ENCODE measurements at places on chromosomes 5 and 9.

DNA sequence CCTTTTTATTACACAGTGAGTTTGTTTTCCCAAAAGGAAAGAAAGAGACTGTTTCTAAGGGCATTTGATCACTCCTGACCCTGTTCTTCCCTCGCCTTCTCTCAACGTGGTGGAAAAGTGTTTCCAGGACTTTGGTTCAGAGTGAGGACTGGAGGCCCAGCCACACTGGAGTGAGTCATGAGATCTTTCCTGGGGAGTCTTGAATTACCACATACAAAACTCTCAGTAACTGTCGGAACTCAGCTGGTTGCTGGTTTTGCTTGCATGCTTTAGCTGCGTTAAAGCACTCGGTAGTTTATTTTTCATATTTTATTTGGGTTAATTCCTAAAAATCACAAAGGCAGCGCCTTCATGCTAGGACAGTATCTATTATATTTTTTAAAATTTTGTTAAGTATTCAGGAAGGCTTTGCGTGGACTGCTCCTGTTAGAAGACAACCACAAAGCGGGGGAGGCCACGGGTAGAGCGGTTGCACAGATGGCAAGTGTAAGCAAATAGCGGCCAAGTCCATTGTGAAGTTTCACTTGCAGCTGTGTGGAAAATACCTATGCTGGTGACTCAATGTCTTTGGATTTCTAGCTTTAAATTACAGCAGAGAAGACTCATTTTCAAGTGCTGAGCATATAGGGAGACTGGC lies 77.7 kb downstream of the ARSB start:
- no peak for DNase-seq

GRCh38 chr5:139188558-139189270 lies 9.5 kb downstream of the SIL1 start:
- DNase-seq, result no peak

GRCh38 chr9:112911736-112912135 lies 21.1 kb upstream of the SLC46A2 start:
- DNase-seq, result no peak

GRCh38 chr5:170151097-170151831 lies 45.6 kb downstream of the FOXI1 start:
- DNase-seq, result no peak

DNA sequence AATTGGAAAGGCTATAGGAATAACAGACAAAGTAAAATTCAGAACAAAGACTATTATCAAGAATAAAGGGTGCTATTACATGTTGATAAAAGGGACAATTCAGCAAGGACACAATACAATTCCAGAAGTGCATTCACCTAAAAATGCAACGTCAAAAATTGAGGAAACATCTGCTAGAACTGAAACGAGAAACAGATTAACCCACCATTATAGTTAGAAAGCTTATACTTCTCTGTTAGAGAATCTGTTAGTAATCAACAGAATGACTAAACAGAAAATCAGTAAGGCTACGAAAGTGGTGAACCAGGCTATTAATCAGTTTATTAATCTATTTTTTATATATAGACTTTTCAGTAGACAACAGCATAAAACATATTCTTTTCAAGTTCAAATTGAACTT lies 14.8 kb downstream of the FCN1 start:
- DNase-seq, result no peak

DNA sequence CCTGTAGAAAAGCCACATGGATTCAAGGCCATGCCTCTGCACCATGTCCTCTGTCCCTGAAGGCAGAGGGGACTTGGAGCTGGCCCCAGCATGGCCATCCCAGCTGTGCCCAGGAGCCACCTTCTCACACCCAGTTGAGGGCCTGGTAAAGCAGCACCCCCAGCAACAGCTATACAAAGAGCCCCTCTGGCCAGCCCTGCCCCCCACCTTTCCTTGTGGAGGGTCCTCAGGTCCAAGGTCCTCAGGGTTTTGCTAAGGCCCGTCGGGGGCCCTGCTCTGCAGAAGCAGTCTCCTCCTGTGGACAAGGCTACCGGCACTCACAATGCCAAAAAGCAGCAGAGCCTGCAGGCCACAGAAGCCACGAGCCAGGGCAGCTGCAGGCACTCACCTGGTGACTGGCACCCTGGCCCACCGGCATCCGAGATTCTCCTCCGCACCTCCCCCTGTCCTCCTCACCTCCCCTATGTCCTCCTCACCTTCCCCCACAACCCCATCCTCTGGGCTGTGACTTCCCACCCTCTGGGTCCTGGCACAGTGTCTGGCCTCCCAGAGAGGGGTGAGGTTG lies 39.9 kb upstream of the LPCAT1 start:
- DNase-seq, result no peak

- no peak for DNase-seq
Measured at GRCh38 chr5:57174890-57175510, 1.1 kb downstream of the GPBP1 start.

GRCh38 chr9:76911971-76912370 lies 6.1 kb upstream of the PRUNE2 start:
- no peak for DNase-seq

DNA sequence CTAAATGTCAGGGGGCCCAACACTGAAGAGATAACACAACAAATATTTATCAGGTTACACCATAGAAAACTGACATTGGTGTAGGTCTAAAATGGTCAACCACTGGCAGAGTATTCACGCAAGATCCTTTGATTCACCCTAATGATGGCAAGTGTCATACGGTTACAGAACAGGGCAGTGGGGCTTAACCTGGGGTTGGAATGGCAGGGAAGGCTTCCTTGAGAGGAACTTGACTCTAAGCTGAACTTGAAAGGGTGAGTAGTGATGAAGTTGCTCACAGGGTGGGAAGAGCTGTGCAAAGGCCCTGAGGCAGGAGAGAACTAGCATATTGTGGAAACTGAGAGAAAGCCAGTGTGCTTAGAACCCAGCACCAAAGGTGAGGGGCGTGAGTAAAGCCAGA lies 97.1 kb upstream of the MVB12B start:
- no peak for DNase-seq

DNA sequence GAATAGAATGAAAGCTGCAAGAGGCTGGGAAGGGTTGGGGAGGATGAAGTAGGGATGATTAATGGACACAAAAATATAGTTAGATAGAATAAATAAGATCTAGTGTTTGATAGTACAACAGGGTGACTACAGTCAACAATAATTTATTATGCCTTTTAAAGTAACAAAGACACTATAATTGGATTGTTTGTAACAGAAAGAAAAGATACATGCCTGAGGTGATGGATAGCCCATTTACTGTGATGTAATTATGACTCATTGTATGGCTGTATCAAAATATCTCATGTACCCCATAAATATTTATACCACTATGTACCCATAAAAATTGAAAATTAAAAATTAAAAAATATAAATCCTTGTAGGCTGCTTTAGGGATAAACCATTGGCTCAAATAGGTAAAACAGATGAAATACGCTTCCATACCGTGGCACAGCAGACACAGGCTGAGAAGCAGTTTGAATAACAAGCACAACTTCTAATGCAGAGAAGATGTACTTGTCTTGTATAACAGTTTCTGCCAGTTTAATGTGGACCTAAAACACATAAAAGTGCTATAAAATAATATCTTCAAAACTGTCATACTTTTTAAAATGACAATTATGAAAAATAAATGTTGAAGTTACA lies 34.9 kb downstream of the APBA1 start:
- DNase-seq, result no peak

GRCh38 chr9:14661421-14662059 lies 31.7 kb downstream of the ZDHHC21 start:
- DNase-seq, result no peak

- DNase-seq, result no peak
Measured at GRCh38 chr5:127571314-127572131, 54.1 kb downstream of the PRRC1 start.

DNA sequence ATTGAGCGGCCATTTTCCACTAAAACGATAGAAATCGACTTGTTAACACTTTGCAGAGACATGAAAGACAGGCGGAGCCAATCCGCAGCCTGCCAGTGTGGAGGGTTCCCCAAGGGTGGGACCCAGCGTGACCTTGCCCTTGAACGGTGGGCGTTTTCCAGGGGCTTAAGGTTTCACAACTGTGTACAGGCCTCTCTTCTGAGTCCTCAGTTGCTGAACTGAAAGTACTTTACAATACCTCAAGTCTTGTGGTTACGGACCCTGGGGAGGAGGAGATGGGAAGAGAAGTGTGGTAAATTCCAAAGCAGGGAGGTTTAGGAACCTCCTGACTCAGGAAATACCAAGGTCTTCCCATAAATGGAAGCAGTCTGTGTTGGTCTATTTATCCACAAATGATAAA lies 68.2 kb upstream of the CKMT2 start:
- no peak for DNase-seq

- no peak for DNase-seq
Measured at GRCh38 chr5:155274484-155274883, 260.9 kb downstream of the KIF4B start.

- DNase-seq, result no peak
Measured at GRCh38 chr9:1460143-1460769, 410.1 kb downstream of the DMRT2 start.

DNA sequence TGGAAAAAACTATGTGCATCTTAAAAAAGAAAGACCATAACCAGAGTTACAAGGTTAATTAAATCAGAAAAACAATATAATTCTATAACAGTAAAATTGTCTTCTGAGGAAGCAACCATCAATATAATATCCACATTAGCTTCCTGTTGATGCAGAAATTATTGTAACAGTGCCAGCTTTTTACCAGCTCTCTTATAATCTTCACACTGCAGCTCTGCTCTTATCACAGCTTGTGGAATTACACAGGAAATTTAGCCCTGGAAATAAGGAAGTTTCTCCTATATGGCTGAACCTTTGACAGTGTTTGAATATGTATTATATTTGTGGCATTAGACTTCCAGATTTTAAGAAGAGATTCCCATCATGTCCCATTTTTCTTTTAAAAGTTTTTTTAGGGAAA lies 49.1 kb upstream of the TEK start:
- no peak for DNase-seq

DNA sequence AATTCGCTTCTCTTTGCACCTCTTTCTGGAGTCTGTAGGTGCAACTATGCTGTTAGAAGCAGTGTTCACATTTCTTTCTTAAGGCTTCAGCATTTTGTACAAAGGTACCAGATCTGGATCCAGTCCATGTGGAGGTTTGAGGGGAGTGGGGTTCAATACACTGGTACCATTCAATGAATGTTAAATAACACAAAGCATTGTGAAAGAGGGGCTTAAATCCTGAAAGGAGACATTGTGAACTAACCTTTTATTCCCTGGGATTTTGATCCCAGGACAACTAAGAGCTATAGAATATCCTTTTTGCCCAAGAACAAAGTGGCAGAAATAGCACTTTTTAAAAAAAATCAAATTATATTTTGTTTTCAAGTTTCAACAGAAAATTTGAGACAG lies 107.7 kb upstream of the VCAN start:
- no peak for DNase-seq

- DNase-seq, result no peak
Measured at GRCh38 chr5:80958616-80959015, 1.5 kb upstream of the RASGRF2 start.

GRCh38 chr5:95027151-95027721 lies 257.7 kb downstream of the MCTP1 start:
- DNase-seq, result no peak

DNA sequence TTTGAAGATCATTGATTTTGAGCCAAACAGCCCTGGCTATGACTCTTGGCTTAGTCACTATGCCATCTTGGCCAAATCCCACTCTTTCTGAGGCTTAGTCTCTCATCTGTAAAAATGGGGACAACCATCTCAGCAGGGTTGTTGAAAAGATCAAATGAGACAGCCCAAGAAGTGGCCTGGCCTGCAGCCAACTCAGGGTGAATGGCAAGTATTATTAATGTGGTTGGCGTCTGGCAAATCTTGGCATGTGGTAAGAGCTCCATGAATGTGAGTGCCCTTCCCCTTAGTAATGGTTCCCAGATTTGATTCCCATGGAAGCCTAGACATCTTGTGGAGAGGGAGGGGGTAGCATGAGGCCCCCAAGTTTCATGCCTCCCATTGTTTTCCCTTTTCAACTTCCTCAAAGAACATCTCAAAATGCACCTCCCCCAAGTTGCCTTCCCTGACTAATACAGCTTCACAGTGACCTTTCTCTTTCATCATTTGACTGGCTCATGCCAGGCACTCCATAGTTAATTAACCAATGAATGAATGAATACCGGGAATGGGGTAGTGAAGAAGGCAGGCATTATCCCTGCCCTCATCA lies 11.8 kb upstream of the TGFBI start:
- no peak for DNase-seq

DNA sequence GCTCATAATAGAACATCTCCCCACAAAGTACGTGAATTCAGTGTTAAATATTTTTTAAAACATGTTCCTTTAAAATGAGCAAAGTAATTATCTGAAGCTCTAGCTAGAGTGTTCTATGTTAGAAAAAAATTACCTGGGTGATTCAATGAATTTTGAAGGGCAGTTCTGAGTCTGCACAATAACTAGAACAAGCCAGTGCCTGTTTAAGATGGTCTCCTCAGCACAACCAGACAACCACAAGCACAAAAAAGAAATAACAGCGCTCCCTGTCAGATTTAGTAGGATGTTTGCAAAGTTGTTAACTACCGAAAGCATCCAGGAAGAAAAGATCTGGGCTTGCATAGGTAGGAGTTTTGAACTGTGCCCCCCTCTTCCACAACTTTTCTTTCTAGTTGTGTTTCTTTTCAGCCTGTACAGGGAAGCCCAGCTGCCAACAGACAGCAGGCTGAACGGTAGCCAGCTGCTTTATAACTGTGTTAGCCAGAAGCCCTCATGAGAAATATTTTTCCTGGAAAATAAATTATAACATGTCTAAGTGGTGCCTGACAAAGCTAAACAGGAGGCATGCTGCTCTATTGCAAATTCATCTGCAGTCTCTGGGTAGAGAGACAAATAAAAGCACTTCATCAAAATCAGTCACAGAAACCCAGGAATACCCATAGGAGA lies 1026.9 kb downstream of the MAT2B start:
- DNase-seq, result no peak

DNA sequence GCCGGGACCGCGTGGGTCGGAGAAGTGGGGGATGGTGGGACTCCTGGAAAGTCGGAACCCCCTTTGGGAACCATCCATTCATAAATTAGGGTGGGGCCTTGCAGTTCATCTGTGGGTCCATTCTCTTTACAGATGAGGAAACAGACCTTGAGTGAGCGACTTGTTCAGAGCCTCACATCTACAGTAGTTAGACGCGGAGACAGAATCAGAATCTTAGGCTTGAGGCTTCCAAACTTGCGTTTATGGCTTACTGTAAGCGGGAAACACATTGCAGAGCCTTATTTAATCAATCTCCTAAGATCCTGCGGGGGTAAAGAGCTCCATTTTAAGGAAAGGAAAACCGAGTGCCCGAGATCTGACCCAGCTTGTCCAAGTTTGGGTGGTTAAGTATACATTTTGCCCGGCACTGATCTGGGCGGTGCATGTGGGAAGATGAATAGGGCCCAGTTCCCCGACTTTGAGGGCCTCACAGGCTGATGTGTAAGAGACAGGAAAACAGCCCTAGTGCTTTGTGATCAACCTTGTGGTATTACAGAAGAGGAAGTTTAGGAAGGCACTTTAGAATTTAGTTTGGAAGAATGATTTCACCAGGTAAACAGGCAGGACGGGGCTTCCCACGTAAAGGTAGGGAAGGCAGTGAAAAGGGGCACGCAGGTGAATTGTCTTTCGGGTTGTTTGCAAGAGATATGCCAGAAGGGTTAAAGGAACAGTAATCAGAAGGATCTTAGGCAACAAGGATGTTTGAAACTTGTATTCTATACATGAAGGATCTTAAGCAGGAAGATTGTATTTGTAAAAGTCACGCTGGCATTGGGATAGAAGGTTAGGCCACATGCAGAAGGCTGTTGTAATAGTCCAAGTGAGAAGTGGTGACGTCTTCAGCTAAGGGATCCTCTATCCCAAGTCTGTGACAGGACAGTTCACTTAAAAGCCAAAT lies 744 bp downstream of the TARS1 start:
- no peak for DNase-seq

Data from activated CD4-positive, CD25-positive, alpha-beta regulatory T cell (primary cell).